CD4-positive, alpha-beta T cell treated with Interleukin-15 for 4 hours (primary cell): ENCODE measurements at places on chromosomes 4 and X.

GRCh38 chr4:6910960-6911874 lies 1.6 kb downstream of the TBC1D14 start:
- DNase-seq = no peak

DNA sequence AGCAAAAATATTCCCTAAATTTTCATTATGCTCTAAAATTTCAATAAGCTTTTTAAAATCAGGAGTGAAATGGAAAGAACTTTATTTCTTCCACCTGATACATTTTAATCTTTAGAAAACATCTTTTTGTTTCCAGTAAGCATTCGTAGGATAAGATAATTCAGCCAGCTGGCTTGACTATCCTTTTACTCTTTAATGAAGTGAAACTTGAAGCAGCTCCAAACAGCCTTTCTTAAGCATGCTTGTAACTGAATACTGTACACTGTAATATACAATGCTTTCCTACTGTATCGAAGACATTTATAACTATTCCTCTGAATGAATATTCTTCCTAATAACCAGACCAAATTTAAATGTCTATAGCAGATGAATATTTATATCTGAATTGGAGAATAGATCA lies 98.8 kb downstream of the KLHL4 start:
- no peak for DNase-seq

DNA sequence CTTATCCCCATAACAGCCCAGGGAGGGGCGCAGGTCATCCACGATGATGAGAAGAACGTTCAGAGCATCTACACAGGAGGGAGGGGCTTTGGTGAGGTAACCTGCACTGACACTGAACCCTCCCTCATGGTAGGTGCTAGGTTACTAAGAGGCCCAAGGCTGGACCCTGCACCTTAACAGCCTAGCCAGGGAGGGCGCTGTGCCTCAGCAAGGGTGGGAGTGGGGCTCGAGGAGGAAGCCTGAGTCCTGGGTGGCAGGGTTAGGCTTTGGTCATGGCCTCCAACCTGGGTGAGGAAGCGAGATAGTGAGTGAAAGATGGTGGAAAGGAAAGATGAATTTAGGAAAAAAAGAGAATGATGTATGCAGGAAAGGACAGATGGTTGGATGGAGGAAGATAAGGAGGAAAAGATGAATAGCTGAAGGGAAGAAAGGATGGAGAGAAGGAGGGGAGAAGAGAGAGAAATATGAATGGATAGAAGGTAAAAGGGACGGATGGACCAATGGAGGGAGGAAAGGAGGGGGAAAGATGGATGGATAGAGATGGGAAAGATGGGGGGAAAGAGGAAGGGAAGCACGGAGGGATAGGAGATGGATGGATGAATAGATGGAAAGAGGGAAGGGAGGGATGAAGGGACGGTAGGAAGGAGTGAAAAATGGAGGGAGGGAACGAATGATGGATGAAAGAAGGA lies 736 bp downstream of the IDS start:
- DNase-seq = peak; percentile 84

- no peak for DNase-seq
These were observed 99.0 kb downstream of the FIP1L1 start for GRCh38 chr4:53476232-53477037.

DNA sequence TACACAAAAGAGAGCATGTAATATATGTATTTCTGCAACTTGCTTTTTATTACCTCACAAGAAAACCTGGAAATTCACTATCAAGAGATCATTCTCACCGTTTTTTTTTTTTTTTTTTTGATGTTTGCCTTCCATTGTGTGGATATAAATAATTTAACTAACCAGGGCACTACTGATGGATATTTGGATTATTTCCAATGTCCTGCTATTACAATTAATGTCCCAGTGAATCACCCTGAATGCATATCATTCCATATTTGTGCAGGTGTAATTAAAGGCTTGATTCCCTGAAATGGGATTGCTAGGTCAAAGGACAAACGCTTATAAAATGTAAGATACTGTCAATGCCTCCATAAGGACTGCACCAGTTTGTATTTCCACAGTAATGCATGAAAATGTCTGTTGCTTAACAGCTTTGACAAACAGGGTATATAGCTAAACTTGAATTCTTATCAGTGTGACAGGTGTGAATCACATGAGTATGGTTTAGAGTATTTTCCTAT lies 87.8 kb downstream of the NCAPG start:
- DNase-seq = no peak

GRCh38 chrX:39677978-39678791 lies 419.6 kb downstream of the BCOR start:
- no peak for DNase-seq

DNA sequence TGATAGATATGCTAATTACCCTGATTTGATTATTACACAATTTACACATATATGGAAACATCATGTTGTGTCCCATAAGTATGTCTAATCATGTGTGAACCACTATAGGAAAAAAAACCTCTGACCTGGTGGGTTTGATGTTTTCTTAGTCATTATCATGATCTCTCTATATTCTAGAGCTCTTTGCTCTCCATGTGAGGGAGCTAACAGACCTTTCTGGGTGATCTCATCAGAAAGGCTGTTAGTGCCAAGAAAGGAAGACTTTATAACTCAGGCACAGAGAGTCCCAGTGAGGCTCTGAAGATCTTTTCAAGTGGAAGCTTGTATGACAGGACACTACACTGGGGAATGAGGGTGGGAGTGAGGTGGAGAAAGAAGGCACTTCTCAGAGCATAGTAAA lies 527.7 kb upstream of the MAGEB2 start:
- no peak for DNase-seq

DNA sequence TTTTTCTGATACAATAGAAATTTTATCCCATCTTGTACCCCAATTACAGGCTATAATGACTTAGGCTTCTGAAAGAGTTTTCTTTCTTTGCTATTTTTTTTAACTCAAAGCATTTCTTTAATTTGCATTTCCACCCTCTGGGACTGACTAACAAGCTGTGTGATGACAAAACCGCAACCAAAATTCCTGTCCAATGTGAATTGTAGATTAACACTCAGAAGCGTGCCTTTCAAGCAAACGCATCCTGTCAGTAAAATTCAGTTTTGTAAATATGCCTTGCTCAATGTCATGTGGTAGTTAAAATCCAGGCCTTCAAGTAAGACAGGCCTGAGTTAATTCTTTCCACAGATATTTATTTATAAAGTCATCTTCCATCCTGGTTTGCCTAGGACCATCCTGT lies 50.3 kb downstream of the STK32B start:
- no peak for DNase-seq
